ENCODE measurements at places on chromosomes 13 and 19. TPM values are rescaled to one million over a fixed set of nuclear protein-coding genes. Genes with fewer than 3 reads are reported as not detected.

NLRP5 gene
- total RNA-seq = not detected

S1PR2 gene
- 9.5 TPM for total RNA-seq

- no peak for DNase-seq
Measured at GRCh38 chr13:39282400-39282972, 244.2 kb downstream of the NHLRC3 start.

GRCh38 chr19:56066152-56067023 is 54.7 kb downstream of the ZNF787 start:
- DNase-seq = peak; percentile 60

DNA sequence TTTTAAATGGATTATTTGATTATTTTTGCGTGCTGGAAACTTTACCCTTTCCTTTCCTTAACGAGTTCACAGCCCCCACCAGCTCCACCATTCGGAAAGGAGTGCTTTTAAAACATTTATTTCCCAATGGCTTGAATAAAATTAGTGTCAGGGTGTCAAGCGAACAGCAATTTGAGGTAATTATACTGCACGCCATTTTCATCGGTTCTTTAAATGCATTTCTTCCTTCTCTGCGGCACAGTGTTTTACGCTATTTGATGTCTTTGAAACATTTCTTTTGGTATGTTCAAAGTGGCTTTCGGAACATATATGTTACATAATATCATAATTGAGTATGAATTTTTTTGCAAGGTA is 309 bp upstream of the SLITRK1 start:
- DNase-seq = no peak

DIAPH3 gene
- total RNA-seq = 1.0 TPM
